ENCODE measurements at places on chromosomes 3 and 15.

- peak; percentile 14 for DNase-seq
Observed at GRCh38 chr3:32945136-32945535, 6.3 kb upstream of the CCR4 start.

DNA sequence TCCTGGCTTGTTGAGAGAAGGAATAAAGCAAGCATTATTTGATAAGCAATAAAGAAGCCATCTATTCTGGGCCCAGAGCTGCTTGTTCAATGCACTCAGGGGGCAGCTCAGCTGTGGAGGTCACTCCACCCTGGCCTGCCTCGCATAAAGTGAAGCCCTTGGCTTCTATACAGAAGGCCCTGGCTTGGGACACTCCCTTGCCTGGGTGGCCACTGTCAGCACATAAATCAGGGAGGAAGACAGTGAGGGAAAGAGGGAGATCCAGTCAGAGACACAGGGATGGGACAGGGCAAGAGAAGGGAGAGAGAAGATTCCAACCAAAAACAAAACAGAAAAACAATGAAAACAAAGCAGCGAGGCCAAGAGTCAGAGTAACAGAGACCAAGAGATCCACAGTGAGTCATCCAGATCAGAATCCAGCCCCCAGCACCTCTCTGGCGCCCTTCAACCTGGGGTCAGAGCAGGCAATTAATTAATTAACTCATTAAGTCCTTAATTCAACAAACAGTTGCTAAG, 11.8 kb downstream of the INSYN1 start:
- DNase-seq, result no peak

- no peak for DNase-seq
Observed at GRCh38 chr3:71099997-71100719, 483.4 kb downstream of the FOXP1 start.

DNA sequence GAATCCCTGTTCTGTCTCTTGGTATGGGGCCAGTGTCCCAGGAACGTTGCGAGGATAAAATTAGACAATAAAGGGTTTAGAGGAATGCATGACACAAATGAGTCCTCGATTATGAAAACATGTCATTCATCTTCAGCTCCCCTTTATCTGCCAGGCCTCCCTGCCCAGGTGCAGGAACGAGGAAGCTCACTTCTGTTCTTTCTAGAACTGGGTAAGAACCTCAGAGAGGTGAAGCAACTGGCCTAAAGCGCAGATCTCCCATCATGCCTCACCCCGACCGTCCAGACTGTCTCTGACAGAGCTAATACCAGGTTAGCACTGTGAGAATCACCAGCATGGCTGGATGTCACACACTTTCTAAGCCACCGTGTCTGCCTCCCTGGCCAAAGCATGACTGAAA, 1.5 kb upstream of the ITIH1 start:
- no peak for DNase-seq

GRCh38 chr15:66766282-66767230, 64.5 kb downstream of the SMAD6 start:
- no peak for DNase-seq

GRCh38 chr3:46358466-46358865, 4.6 kb downstream of the CCR2 start:
- DNase-seq, result no peak

DNA sequence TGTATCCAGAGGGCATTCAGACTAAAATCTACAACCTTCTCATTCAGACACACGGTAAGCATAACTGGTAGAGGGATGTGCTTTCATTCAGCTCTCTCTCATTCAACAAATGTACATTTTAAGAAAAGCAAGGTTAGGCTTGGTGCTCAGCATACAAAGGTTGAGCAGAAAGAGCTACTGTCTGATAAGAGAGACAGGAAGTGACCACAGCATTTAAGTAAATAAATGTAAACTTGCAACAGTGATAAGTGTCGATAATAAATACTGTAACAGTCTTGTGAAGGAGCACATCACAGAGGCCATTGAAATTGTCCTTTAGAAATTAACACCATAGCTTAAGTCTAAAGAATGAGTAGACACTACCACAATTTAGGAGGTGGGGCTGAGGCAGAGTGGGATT, 3.4 kb downstream of the CD96 start:
- no peak for DNase-seq

DNA sequence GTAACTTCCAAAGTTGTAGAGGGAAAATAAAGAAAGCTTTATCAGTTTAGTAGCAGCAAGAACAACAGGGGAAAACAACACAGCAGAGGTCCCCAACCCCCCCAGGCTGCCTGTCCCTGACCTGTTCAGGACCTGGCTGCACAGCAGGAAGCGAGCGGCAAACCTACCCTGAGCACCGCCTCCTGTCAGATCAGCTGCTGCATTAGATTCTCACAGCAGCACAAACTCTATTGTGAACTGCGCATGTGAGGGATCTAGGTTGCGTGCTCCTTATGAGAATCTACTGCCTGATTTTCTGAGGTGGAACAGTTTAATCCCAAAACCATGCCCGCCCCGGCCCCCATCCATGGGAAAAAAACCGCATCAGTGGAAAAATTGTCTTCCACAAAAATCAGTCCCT, 40.3 kb downstream of the USP50 start:
- no peak for DNase-seq
